ENCODE measurements at places on chromosomes 3 and 15.

DNA sequence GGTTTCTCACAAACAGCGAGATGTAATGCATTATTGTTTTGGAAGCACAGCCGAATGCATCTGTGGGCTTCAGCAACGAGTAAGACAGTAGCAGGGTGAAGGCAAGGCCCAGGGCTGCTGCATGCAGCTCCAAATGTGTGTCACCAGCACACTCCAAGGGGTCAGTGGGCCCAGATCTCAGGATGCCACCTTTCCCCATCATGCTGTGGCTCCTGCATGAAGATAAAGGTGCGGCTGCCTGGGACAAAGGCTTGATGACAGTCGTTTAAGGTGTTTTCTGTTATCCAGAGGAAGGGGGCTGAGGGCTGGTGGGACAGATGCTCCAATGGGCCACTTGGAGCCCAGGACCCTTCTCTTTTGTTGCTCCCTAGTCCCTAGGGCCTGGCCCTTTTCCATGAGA lies 13.2 kb downstream of the C3orf22 start:
- no peak for DNase-seq

DNA sequence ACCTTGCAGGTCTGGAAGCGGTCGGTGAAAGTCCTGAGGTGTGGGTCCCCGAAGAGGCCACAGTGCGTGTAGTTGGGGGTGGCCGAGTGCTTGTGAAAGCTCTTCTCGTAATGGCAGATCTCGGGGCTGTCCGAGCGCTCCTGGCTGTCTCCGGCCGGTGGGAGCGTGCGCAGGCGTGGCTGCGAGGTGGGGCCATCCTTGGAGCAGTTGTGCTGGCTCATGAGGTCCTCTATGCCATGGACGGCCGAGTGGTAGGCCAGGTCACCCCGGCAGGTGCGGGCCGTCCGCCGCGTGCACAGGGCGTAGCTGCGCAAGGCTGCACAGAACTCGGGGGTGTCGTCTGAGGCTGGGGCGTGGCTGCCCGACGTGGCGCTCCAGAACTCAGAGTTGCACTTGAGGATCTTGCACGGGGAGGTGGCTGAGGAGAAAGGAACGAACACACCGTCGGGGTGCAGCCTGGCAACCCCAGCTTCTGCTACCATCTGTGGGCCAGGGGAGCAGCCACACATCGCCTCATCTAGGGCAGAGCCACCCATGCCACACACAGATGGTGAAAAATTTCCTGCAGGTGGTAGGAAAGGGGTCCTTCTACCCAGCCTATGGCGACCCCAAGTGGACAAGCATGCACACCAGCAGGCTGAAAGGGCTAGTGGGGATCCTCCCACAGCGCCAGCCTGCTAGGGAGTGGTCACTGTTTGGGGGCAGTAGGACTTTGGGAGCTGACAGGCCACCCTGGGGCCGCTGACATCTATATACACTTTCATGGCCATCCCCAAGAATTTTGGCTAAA lies 36.7 kb downstream of the RGMA start:
- DNase-seq, result peak; percentile 31

DNA sequence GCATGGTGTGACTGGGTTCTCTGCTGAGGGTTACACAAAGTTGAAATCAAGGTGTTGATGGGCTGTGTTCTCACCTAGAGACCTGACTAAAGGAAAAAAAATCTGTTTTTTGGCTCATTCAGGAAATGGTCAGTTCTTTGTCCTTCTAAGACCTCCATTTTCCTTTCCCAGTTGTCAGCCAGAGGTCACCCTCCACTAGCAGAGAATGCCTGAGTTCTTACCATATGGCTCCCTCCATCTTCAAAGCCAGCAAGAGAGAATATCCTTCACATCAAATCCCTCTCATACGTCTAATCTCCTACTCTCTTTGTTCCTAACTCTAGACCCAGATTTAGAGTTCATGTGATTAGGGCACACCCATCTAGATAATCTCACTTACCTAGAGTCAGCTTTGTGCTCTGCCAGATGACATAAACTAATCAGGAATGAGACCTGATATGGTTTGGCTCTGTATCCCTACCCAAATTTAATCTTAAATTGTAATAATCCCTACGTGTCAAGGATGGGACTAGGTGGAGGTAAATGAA lies 19.4 kb downstream of the ANKRD28 start:
- DNase-seq, result no peak

GRCh38 chr15:75966073-75966472 lies 46.2 kb downstream of the NRG4 start:
- DNase-seq, result no peak

GRCh38 chr3:57696801-57697321 lies 4.0 kb upstream of the DENND6A start:
- no peak for DNase-seq

Data from NCI-H1694 treated with DMSO at 0.1 percent for 48 hours (cell line).